Activated naive CD4-positive, alpha-beta T cell (primary cell): ENCODE measurements at places on chromosomes 13 and 19.

DNA sequence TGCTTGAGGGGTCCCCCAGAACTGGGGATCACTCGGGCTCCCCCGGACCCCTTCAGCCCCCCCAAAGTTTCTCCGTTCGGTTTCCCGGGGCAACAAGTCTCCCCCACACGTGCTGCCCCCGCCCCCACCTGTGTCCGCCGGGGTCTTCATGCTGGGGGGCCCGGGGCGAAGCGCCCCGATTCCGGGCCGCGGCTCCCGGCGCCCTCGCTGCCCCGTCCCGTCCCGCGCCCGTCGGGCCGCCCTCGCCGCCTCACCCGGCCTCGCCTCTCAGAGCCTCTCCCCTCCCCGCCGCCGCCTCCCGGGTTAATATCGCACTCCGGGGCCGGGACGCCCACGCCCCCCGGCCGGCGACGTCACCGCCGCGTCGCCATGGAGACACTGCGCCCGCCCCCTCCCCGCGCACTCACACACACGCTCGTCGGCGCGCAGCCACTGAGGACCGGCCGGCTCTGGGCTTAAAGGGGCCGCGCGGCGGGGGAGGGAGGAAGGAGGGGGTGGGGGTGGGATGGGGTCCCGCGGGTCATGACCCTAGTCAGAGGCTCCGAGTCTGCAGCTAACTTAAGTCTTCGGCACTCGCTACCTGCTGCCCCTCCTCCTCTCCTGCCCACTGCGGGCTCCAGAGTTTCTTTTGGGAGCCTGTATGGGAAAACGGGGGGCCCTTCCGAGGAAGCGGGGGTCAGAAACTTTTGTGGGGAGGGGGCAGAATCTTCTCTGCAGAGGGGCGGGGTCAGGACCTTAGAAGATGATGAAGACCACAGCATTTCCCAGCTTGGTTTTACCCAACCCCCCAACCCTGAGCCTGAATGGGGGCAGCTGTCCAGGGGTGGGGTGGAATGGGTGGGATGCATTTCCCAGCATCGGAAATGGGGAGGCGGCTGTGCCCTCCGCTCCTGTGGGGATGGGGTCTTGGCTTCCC, at the start of gene ERF:
Gene ERF (minus strand): TSS at position 279 of the 916 bp plus-strand sequence. CDS start 129 bp downstream, at position 150.
- peak; percentile 87 for DNase-seq

DNA sequence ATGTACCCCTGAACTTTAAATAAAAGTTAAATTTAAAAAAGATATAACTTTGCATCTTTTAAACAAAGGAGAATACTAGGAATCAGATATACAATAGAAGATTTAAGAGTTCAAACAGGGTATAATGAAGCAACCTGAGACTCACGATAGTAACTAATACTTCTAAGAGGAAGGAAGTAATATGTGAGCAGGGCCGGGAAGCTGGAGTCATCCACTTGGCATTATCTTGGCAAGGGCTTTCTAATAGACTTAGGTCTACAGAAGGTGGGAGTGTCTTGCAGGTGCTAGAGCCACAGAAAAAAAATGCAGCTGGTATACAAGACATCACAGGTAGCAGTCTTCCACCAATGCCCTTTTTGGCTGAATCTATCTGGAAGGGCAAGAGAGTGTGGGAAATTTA, 231.9 kb downstream of the KCTD12 start:
- no peak for DNase-seq

DNA sequence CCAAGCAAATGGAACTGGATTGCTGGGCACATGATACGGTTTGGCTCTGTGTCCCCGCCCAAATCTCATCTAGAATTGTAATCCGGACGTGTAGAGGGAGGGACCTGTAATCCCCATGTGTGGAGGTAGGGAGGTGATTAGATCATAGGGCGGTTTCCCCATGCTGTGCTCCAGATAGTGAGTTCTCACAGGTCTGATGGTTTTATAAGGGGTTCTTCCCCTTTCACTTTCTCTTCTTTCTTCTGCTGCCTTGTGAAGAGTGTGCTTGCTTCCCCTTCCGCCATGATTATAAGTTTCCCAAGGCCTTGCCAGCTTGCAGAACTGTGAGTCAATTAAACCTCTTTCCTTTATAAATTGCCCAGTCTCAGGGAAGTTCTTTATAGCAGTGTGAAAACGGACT, 32.6 kb upstream of the MTIF3 start:
- no peak for DNase-seq

- DNase-seq = no peak
These were observed 41.9 kb downstream of the WASF3 start for GRCh38 chr13:26599403-26599802.

- no peak for DNase-seq
These were observed 140.1 kb upstream of the FRY start for GRCh38 chr13:31891472-31891871.
